ENCODE measurements at places on chromosomes 1 and 21.

GRCh38 chr21:35477622-35478021, 428.5 kb upstream of the RUNX1 start:
- no peak for DNase-seq

DNA sequence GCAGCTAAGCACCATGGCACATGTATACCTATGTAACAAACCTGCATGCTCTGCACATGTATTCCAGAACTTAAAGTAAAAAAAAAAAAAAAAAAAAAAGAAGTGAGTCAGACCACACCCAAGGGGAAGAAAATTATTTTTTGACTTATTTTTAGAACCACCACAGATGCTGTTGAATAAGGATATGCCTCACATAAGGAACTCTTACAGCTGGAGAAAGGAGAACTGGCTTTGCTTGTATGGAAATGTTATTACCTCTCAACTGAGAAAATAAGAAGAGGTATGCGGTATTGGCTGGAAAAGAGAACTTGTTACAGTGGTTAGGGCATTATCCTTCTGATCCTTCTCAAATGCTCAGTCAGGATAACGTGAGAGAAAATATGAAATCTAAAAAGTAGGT, 27.5 kb upstream of the FCER1A start:
- no peak for DNase-seq

DNA sequence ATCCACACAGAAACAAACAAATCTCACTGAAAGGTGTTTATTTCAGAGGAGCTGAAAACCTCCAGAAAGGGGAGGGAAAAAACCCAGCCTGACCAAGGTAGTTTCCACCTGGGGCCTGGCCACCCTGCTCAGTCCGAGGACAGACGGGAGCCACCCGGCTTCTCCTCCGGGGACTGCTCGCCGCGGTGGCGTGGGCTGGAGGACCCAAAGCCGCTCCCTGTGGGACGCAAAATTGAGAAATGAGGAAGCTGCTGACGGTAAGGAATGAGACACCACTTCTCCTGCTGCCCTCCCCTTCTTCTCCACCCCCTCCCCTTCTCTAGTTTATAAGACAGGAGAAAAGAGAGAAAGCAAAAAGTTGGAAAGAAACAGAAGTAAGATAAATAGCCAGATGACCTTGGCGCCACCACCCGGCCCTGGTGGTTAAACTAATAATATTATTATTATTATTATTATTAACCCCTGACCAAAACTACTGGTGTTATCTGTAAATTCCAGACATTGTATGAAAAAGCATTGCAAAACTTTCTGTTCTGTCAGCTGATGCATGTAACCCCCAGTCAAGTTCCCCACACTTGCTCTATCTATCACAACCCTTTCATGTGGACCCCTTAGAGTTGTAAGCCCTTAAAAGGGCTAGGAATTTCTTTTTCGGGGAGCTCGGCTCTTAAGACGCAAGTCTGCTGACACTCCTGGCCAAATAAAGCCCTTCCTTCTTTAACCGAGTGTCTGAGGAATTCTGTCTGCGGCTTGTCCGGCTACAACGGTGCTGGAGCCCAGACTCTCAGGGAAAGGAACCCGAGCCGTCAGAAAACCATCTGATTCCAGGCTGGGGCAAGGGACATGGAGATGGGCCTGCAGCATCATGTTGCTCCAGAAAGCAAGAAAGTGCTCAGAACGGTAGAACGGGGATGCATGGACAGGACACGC, 12.5 kb downstream of the ITGB2 start:
- DNase-seq, result no peak

DNA sequence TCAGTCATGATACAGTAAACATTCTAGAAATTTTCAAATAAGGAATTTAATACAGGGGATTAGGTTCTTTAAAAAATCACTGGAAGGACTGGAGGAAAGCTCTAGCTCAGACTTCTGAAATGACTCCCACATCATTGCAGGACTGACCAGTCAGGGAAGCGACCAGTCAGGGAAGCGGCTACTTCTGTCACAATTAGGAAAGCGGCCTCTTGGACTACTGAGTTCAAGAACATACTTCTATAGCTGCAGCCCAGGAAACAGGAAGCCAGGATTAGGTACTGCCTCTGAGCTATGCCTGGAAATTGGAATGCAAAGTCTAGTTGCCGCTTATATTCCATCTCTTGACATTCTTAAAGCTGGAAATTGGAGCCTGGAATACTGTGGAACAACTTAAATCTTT, 45.5 kb downstream of the USP25 start:
- DNase-seq, result no peak

- DNase-seq, result peak; percentile 30
Measured at GRCh38 chr1:46690931-46691421, 19.3 kb downstream of the TEX38 start.

GRCh38 chr1:109882288-109883245, 28.1 kb upstream of the CSF1 start:
- DNase-seq, result no peak

GRCh38 chr1:923131-923990, at the start of gene SAMD11:
TSS of gene SAMD11 (plus strand) at chr1:923923. CDS start at chr1:924432, 509 bp downstream.
- peak; percentile 94 for DNase-seq

DNA sequence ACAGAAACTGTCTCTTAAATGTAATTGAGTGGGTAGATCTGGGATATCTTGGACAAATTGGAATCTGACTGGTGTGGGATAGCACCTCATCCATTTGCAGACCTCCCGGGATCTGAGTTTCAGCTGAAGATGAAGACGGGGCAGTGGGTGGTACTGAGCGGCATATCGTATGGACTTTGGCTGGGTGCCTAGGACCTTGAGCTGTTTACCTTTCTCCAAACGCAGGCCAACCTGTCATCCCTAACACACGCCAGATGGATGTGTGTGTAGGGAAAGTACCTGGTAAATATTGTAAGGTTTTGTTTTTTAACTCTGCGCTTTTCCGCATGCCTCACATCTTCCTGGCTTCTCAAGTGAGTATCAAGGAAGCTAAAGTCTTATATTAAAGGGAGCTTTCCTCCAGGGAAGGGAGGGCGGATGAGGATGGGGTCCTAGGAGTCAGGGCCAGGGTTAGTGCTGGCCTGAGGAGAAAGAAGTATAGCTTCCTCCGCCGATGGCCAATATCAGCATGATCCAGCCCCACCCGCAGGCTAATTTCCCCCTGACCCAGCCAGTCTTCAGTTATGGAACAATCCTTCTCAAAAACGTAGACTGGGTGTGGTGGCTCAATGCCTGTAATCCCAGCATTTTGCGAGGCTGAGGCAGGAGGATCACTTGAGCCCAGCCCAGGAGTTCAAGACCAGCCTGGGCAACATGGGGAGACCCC, 26.2 kb downstream of the ATP8B2 start:
- no peak for DNase-seq

- DNase-seq, result no peak
Measured at GRCh38 chr1:23210963-23211362, 6.3 kb downstream of the HTR1D start.

DNA sequence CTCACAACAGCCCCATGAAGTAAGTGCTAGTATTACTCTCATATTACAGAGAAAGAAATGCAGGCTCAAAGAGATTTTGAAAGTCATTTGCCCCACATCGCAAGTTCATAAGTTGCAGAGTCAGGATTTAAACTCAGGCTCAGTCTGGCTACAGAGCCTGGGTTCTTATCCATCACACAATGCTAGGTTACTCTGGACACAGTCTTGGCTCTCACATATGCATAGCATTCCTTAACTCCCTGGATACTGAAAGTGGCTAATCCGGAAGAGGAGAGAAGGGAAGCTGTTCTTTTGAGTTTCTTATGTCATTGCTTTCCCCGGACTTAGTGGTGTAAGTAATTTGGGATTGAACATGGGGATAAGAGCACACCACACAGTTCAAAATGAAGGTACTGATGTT, 357.4 kb upstream of the PLXNA2 start:
- DNase-seq, result no peak

- DNase-seq, result peak; percentile 93
Measured at GRCh38 chr1:178536844-178537371, 24.0 kb downstream of the TEX35 start.

DNA sequence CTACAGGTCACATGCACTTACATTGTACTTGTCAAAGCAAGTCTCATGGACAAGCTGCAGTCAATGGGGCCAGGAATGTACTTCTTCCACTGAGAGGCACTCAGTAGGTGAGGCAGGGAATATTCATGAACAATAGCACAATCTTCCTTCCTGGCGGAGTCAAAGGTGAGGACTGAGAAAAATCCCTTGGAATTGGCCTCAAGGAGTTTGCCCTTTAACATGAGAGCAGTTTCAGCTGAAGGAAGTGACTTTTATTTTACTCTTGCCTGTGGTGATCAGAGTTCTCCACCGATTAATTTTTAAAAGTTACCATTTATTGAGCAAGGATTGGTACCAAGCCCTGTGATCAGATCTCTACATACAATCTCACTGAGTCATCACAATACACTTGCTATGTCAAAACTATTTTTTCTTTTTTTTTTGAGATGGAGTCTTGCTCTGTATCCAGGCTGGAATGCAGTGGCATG, 11.2 kb upstream of the AK2 start:
- DNase-seq, result no peak

DNA sequence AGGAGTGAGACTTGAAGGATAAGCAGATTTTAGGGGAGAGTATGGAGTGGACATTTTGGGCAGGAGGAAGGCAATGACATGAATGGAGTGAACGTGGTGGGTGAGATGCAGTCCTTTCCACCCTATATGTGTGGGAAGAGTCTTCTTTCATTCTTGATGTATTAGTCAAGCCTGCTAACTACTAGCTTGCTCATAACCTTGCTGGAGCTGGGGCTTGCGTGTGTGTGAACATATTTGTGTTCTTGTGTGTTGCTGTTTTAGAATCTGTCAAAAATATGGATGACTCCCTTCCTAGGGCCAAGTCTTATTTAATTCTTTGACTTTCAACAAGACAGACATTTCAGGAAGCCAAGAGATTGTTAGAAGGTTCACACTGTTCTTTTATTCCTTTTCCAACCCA, 132.7 kb downstream of the UCK2 start:
- DNase-seq, result peak; percentile 47

All from Daoy (cell line).